ENCODE measurements at places on chromosomes 6 and 20.
A peak's percentile ranks its signal among the peaks of the same experiment; 100 is the strongest.

DNA sequence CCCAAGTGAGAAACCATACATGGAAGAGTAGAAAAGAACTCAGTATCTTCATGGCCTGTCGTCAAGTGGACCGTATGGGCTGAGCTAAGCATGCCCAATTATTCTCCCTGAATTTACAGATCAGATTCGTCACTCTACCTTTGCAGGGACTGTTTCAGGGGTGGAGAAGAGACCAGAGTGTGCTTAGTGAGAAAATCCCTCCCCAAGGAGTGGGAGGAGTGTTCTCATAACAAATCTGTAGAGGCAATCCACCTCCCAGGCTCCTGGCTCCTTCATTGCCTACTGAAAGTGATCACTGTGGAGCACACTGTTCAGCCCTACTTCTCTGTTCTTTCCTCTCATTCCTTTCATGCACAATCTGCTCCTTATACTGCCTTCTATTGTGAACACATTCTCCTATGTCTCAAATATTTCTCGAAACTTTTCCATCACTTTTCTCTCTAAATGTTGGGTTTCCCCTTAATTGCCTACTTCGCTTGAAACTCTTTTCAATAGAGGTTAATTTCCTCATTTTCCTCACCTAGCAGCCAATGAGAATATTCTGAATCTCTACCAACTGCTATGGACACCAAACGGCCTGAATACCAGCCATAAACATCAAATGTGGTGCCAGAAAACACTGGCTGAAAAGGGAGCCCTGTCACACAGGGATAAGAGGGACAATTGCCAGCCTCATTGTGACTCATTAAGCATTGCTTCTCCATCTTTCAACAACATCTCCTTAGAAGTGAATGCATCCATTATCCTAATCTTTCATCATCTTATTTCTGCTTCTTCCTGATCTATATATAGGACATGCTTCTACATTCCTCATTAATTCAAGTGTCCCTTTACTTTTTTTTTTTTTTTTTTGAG, 398.3 kb downstream of the UTRN start:
- DNase-seq: no peak

DNA sequence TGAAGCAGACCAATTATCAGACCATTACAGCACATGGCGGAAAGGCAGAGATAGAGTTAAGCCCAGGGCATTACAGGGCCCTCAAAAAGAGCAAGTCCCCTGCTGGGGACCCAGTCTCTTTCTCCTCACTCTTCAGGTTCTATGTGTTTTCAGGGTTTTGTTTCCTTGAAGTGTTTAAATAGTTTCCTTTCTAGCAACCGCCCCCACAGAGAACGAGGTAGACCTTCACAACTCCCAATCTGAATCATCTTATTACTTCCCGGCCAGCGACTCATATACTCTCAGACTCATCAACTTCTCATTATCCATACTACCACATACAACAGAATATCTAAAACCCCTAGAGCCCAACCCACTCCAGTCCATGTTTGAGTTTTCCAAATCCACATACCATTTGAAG, 526.6 kb upstream of the ARID1B start:
- peak; percentile 27 for DNase-seq

GRCh38 chr6:131451321-131452144, 121.5 kb upstream of the ARG1 start:
- DNase-seq: peak; percentile 14

- DNase-seq: no peak
These were observed 34.8 kb upstream of the JAG1 start for GRCh38 chr20:10708351-10709185.

DNA sequence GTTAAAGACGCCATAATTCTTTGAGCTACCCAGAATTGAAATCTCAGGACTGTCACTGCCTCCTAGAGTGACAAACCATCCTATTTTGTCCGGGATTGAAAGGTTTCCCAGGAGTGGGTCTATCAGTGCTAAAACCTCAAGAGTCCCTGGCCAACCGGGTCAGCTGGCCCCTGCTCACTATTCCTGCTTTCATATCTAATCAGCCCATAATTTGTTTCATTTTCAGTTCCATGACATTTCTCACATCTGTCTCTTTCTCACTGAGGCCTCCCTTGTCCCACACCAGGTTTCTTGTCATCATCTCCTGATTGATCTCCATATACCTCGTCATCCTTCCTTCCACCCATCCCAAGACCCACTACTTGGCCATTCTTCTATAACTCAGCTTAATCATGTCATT, 98.2 kb downstream of the SLC35B3 start:
- DNase-seq: no peak

GRCh38 chr20:22757424-22758183, 173.2 kb upstream of the FOXA2 start:
- no peak for DNase-seq

DNA sequence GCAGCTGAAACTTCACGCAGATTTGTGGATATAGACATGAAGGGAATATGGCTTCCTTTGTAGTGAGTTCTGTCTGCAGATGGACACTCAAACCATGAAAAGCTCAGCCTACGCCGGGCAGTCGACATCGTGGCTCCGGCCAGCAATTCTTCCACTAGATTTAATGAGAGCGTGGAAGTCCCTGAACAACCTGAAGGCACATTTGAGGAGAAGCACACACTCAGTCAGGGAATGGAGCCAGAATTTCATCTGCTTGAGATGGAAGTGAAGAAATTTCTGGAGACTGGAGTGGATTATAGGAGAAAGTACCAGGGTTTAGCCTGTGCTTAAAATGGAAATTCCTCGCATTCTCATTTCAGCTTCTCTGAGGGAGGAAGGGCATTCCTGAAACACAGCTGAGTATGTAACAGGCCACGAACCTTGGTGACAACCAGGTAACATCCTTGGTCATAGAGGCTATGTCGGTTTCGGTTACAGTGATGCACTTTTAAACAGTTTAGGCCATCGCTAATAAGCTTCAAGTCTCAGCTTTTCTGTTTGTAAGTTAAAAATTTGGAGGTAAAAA, 80.5 kb upstream of the AGPAT4 start:
- no peak for DNase-seq

GRCh38 chr6:154535851-154536250, 25.4 kb upstream of the CNKSR3 start:
- no peak for DNase-seq

GRCh38 chr6:146709036-146709622, 110.4 kb downstream of the ADGB start:
- no peak for DNase-seq

DNA sequence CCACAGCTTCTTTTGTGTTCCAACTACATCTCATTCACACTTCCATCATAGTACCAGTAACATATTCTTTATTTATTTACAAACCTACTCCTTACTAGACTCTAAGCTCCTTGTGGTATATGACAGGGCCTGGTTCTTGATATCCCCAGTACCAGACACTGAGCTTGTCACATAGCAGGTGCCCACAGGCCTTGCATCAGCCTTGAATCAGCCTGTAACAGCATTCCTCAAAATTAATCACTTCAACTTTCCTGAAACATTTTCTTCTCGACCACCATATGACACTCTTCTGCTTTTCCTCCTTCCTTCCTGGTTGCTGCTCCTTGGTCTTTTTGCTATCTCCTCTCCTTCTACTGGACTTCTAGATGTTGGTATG, 24.7 kb upstream of the SRPK1 start:
- no peak for DNase-seq

- no peak for DNase-seq
These were observed 75.2 kb upstream of the F13A1 start for GRCh38 chr6:6395581-6396197.

DNA sequence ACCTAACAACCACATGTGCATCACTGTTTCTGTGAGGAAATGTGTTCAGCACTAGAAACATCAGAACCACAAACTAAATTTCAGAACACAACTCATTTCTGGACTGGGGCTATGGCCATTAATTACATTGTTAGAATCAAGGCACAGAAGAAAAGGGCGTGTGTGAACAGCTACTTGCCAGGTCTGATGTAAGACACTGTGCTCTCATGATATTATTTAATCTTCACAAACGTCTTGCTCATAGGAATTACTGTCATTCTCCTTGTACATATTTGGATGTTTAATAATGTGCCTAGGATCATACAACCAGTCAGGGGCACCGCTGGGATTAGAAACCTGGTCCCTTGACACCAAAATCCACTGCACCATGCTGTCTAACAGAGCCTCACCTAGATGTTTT, 14.8 kb downstream of the ADGRF1 start:
- no peak for DNase-seq

GRCh38 chr6:80676386-80676785, 569.9 kb downstream of the BCKDHB start:
- no peak for DNase-seq

DNA sequence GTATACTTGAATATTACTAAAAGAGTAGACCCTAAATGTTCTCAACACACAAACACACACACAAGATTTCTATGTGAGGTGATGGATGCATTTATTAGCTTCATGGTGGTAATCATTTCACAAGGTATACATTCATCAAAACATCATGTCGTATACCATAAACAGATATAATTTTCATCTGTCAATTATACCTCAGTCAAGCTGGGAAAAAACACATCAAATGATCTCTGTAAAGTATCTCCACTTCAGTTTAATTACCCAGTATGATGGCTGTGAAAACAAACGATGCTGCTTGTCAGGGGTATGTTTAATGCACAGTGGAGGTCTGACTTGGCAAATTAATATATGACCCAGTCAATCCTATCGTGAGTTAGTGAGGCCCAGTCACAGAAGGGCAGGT, 157.2 kb downstream of the MTFR2 start:
- no peak for DNase-seq

- DNase-seq: no peak
These were observed 5.1 kb upstream of the MBOAT1 start for GRCh38 chr6:20217324-20217855.

- DNase-seq: no peak
These were observed 438.9 kb upstream of the EPHA7 start for GRCh38 chr6:93858213-93858612.

DNA sequence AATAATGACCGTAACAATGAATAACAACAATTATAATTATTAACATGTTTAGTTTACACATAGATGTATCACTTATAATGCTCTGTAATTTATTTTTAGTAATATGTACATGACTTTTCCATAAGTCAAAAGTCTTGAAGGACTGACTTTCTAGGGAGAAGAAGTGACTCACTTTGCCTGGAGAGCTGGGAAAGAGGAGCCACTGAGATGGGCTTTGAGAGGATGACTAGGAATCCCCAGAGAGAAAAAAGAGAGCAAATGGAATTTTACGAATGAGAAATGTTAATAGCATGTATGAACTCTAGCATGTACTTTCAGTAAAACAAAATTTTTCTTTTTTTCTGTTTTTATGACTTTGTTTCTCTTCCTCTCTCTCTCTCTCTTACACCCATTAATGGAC, 67.8 kb upstream of the RALY start:
- no peak for DNase-seq

- DNase-seq: no peak
These were observed 310.5 kb downstream of the TAF4 start for GRCh38 chr20:61754976-61755778.

GRCh38 chr20:63067266-63067635, 60.5 kb upstream of the BHLHE23 start:
- DNase-seq: no peak

- DNase-seq: no peak
These were observed 348.3 kb upstream of the POU3F2 start for GRCh38 chr6:98486057-98486456.

DNA sequence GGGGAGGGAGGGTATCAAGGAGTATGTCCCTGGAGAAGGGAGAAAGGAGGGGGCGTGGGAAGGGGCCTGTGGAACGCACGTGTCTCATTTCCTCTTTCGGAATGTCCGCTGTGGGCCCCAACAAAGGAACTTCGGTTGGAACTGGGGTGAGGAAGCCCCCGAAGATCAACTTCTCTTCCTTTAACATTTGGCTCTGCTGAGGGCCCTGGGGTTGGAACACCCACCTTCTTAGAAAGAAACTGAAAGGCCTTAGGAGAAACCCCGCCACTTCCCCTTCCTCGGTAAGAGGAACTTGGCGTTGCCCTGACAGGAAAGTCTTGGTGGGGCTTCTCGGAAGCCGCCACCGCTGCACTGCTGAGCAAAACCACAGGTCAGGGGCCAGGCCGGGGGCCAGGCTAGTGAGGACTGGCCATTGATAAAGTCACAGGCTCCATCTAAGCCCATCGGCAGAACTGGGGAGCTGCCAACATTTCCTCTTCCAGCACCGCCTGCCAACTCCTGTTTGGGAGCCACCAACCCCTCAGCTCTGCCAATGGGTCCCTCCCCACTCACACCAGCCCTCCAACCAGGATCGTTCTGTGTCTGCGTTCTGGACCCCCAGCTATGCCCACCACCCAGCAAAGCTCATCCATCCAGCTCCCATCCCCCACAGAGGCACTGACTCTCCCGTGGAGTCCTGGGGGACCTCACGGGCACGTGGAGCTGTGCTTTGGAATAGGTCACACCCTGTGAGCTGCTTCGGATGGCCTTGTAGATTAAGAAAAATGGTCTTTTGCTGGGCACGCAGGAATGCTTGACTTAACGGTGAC, 44.8 kb downstream of the FGD2 start:
- peak; percentile 64 for DNase-seq

- DNase-seq: no peak
These were observed 1.9 kb downstream of the RRBP1 start for GRCh38 chr20:17679941-17680835.

- DNase-seq: no peak
These were observed 18.2 kb upstream of the IL22RA2 start for GRCh38 chr6:137191670-137192069.

GRCh38 chr6:127120023-127120786, 1.7 kb downstream of the RSPO3 start:
- no peak for DNase-seq

DNA sequence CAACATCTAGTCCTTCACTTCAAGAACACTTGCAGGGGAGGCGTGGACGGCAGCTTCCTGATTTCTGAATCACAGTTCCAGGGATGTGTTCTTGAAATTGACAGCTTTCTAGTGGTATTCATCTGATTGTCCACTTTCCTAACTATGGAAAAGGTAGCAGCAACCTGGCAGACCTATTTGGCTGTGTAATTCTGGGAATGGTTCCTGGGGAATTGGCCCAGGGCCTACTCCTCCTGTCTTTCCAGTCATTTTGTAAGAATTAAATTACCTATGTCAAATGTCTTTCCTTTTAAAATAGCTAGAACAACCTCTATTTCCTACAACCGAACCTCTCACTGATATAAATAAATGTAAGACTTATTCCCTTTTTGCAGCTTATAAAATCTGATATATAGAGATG, 85.5 kb upstream of the RSPO3 start:
- DNase-seq: no peak

GRCh38 chr6:131038597-131039344, 24.3 kb downstream of the EPB41L2 start:
- DNase-seq: no peak

DNA sequence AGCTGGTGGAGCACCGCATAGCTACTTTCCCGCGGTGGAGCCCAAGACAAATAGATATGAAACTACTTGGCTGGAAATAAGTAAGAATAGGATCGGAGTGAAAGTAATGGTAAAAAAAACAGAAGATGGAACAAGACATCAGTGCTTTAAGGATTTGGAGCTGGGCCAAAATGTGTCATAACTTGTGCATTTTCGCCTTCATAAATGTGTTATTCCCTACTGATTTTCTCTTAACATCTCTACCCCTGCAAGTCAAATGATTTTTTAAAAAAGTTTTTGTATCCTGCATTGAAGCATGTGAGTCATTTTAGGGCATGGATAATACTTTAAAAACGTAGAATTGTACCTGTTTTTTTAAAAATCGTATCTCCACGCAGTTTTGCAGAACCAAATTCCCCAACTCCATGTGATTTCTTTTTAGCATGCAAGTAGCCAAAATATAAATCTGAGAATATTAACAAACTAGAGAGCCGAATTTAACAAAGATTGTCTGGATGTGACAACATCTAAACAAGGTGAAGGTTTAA, 882 bp upstream of the FAM184A start:
- DNase-seq: no peak
